Activated CD8-positive, alpha-beta memory T cell treated with anti-CD3 and anti-CD28 coated beads for 1 hour (primary cell): ENCODE measurements at places on chromosomes 7 and 10.

DNA sequence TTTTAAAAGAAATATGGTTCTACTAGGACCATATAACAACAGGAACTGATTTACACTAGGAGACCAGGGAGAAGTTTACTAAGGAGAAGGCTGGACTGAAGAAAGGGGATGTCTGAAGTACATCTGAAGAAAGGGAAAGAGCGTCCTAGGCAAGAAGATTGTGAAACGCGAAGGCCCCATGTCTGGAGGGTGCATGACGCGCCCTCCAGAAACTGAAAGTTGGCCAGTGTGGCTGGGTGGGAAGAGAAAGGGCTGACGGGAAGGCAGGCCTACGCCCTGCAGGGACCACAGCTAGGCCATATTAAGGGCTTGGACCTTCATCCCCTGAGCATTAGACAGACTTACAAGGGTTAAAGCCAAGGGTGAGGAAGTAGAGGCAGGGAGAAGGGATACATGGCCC is 158.0 kb downstream of the TRIL start:
- no peak for DNase-seq

GRCh38 chr7:14380881-14381280 is 391.4 kb upstream of the ETV1 start:
- DNase-seq, result no peak

DNA sequence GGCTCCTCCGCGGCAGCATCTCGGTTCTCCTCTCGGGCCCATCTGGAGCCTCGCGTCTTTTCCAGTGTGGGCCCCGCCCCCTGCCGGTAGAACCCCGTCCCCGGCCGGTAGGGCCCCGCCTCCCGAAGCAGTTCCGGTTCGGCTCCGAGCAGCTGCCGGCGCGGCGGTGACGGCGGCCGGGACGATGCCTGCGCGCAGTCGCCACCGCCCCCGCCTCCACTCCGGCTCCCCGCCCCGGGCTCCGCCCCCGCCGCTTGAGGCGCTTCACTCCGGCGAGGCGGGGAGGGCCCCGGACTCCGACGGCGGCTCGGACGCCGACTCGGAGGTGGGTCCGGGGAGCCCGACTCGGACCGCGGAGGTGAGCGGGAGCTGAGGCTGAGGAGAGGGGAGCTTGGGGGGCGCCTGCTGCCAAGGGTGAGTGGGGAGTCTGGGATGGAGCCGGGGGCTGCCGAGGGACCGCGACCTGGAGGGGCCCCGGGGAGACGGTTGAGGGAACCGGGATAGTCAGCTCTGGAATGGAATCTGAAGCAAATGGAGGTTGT is at the start of gene SAMD8:
TSS of gene SAMD8 (plus strand) at position 292 of the 542 bp plus-strand sequence. CDS start 38,873 bp downstream, outside the sequence.
- DNase-seq, result peak; percentile 92

- DNase-seq, result no peak
Observed at GRCh38 chr7:46515844-46516590, 594.9 kb upstream of the IGFBP3 start.

DNA sequence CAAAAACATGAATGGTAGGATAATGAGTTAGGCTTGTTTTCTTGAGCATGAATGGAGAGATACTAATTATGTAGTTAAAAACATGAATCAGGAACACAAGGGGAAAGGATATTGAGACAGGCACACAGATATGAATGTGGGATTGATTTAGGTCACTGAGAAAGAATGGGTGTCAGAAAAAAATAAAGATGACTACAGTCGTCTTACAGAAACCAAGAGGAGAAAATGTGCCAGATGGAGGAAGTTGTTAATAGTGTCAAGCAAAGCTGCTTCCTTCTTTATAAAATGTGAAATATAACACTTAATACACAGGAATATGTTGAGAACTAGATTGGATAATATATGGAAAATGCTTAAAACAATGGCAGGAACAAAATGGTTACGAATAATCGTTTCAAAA is 173.3 kb upstream of the BET1 start:
- DNase-seq, result no peak

DNA sequence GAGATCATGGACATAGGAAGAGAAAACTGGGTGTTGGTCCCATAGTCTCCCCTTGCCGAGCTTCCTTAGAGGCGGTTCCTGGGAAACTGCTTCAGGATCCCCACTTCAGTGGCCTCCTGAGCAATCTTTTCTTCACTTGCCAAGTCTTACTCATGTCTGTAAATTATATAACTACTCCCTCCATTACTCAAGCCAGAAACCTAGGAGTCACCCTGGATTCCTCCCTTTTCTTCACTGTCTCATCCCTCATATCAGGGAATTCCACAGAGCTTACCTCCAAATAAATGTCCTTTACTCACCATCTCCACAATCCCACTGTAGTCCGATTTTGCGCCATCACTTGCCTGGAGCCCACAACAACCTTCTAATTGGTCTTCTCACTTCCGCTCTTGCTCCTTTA is 29.1 kb upstream of the TRUB1 start:
- DNase-seq, result no peak

DNA sequence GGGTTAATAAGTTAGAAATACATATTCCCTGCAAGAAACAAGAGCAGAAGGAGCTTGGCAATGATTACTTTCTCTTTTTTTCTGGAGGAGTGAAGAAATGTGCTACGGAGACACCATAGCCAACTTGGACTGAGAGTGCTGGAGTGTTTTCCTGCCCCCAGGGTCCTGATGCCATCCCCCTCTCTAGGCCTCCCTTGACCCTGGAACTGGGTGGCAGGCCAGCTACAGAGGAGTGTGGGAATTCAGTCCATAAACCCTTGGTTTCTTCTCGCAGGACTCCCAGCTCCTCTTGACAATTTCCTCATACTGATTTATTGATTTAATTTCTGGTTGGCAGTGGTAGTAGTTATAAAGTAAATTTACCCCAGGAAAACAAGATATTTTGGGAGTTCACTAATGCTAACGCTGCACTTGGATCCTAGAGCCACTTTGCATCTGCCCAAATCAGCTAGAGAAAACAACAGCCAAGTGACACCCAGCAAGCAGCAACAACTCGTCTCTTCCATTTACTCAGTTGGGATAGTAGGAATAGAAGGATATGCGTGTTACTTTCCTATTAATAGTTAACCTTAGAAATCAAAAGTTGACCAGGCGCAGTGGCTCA is 76.4 kb upstream of the CELF2 start:
- DNase-seq, result no peak

DNA sequence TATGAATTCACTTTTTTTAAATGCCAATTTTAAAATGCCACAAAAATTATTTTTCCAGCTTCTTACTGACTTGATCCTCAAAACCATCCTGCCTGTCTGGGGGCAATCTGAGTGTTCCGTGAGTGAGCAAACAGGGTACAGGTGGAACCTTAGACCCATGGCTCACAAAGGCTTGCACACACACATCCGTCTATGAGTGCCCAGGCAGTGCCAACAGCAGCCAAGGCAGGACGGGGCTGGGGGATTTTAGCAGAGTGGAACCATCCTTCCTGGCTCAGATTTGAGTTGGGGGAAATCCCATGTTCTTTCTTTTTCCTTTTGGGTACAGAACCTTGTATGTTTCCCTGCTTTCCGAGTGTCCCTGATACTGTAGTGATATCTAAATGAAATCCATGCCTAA is 377.7 kb upstream of the MGMT start:
- no peak for DNase-seq

DNA sequence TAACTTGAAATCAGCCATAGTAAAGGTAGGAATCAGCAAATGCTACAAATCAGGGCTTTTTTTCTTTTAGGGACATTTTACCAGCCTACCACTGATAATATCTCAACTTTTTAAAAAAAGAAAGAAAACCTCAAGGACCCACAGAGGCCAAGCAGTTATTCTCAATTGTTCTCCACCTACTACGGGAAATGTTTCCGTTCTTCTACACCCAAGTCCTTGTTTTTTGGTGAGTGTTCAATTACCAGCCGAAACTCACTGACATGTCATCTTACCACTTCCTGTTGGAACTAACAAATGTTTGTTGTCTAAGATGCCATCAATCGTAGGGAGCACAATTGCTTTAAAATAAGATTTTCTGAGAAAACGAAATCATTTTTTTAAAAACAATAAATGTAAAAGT is 50.2 kb upstream of the CDK1 start:
- DNase-seq, result no peak

GRCh38 chr7:115032715-115033703 is 111.1 kb downstream of the MDFIC start:
- no peak for DNase-seq

DNA sequence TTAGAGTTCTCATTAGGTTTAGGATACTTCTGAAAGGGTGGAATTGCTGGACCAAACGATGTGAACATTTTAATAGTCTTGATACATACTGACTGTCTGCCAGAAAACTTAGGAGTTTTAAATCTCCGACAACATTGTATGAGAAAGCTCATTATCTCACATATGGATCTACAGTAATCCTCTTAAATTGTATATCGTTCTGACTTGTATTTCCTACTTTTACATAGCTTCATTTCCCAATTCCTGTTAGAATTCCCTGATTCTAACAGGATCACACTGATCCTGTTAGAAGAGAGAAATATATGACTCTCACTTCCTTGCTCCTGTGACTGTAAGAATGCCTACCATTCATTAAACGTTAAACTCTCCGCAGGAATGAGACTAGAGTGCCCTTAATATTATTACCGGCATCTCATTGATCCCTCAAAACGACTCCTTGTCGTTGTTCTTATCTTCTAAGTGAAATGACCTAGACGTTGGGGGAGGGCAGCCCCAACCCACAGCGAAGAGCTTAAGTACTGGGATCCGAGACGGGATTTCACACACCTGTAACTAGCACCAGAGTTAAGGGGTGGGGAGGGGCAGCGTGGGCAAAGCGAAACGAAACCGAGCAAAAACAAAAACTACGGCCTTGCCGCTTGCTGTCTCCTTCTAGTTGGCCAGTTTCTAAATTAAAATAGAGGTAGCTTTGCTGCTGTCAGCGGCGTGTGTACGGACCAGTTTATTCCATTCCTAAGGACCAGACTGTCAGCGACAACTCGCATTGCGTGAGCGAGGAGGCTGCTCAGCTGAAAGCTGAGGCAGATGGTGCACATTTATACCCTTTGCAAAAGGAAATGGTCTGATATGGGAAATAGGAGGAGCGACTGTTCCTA is 678 bp upstream of the TMEM106B start:
- no peak for DNase-seq

GRCh38 chr7:106563466-106564150 is 97.3 kb downstream of the CCDC71L start:
- DNase-seq, result no peak

DNA sequence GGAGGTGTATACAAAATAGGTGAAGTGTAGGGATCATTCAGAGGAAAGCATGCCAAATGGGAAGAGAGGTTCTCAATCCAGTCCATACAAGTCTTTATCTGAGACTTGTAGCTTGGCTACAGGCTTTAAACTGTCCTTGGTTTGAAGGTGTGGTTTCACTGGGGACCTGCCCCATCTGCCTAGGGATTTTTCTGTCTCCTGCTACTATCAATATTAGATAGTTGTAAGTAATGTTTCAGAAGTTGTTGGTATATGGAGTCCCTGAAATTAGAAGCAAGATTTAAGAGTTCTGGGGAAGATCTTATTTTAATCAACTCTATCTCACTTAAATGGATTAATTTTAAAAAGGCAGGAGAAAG is 100.9 kb downstream of the ANKRD7 start:
- no peak for DNase-seq

GRCh38 chr10:98400482-98400881 is 14.5 kb downstream of the PYROXD2 start:
- DNase-seq, result no peak

DNA sequence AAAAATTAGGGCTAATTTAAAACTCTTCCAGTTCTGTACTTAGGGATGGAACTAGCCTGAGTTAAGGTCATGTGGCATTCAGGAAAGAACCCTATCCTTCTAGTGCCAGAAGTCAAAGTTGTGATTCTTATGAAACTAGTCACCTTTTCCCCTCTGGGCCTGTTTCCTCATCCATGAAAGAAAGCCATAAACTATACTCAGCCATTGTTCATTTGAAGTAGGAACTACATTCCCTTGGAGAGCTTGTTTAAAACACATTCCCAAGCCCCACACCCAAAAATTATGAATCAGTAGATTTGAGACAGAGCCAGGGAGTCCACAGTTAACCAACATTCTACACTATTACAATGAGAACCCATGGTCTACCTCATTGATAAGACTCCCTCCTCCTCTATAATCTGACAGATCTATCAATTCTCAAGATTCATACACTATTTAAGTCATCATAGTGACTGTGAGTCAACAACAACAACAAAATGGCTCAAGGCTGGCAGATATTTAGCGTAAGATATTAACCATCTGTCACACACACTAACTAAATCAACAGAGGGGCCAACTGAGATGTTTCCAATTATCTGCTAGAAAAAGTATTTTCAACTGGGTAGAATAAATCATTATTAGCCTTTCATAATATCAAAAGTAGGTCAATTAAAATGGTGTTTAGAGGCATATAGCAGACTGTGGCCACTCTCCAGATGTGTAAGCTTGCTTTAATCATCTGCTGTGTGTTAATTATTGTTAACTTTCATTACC is 102.3 kb downstream of the SLC25A13 start:
- no peak for DNase-seq

DNA sequence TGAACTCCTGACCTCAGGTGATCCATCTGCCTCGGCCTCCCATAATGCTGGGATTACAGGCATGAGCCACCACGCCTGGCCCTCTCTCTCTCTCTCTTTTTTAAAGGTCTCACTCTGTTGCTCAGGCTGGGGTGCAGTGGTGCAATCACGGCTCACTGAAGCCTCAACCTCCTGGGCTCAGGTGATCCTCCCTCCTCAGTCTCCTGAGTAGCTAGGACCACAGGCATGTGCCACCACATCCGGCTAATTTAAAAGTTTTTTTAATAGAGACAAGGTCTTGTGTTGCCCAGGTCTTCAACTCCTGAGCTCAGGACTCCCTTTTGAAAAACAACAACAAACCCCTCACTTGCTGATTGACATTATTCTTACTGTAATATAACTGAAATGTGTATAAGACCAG is 11.6 kb downstream of the PALD1 start:
- no peak for DNase-seq

GRCh38 chr10:1602037-1602484 is 135.3 kb downstream of the ADARB2 start:
- no peak for DNase-seq

DNA sequence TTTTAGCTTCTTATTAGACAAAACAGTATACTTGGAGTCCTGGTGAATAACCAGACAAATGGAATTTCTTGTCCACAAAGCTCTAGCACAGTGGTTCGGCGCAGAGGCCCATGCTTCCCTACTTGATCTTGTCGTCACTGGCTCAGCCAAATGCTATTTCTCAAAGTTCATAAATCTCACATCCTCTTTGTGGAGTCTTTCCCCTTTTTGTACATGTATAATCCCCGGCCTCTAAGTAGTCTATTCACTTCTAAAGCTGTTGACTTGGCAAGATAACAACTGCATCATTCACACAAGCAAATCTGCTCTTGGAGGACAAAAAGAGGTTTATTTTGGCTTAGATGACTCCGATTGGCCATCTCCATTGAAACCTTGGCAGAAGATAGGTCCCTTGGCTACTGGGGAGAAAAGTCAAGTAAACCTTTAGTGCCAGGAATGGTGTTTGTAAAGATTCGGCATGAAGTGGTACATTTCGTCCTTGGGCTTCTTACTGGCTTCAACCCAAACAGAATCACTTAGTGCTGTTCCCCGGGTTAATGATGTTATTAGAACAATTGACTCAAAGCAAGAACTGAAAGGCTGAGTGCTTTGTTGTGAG is 5.1 kb upstream of the AKR1E2 start:
- no peak for DNase-seq
